ENCODE measurements at places on chromosomes 5 and 9. TPM values are rescaled to one million over a fixed set of nuclear protein-coding genes. Genes with fewer than 3 reads are reported as not detected.

PCDHGA3 gene
- 6.2 TPM for total RNA-seq

GRXCR2 gene
- total RNA-seq, result not detected

WDR38 gene
- not detected for total RNA-seq

TMEM174 gene
- not detected for total RNA-seq

DCAF12 gene
- total RNA-seq, result 22.7 TPM

TSC1 gene
- total RNA-seq, result 70.2 TPM

KIF4B gene
- not detected for total RNA-seq

BTNL3 gene
- total RNA-seq, result not detected

TAF11L10 gene
- not detected for total RNA-seq

GABRA1 gene
- total RNA-seq, result not detected

ZNF462 gene
- 18.9 TPM for total RNA-seq

KCNIP1 gene
- not detected for total RNA-seq

RAI14 gene
- total RNA-seq, result 139 TPM

PCDHGB2 gene
- 6.8 TPM for total RNA-seq

All from articular chondrocyte of knee joint (primary cell).